ENCODE measurements at places on chromosomes 5 and 9.
A peak's percentile ranks its signal among the peaks of the same experiment; 100 is the strongest.

DNA sequence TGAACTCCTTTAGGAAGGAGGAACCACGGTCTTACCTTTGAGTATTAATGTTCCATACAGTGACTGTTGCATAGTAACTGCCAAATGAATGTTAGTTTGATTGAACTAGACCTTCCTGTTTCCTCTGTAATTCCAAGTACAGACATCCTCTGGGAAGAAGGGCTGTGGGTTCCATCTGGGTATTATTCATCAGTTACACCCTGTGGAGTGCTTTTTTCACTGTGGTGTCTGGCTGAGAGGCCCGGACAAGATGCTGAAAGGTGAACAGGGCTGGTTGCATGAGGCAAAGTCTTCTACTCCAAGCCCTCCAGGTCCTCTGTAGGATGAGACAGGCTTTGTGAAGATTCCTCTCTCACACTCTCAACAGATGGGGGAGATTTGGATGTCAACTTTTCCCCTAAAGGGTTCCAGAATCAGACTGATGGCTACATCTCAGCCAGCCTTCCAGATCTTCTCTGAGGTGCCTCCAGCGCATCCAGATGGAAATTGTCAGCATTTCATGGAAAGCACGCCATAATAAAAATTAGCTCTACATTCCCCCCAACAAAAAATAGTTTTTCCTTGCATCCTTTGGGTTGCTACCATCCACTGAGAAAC lies 230.9 kb downstream of the GAS1 start:
- DNase-seq = no peak

DNA sequence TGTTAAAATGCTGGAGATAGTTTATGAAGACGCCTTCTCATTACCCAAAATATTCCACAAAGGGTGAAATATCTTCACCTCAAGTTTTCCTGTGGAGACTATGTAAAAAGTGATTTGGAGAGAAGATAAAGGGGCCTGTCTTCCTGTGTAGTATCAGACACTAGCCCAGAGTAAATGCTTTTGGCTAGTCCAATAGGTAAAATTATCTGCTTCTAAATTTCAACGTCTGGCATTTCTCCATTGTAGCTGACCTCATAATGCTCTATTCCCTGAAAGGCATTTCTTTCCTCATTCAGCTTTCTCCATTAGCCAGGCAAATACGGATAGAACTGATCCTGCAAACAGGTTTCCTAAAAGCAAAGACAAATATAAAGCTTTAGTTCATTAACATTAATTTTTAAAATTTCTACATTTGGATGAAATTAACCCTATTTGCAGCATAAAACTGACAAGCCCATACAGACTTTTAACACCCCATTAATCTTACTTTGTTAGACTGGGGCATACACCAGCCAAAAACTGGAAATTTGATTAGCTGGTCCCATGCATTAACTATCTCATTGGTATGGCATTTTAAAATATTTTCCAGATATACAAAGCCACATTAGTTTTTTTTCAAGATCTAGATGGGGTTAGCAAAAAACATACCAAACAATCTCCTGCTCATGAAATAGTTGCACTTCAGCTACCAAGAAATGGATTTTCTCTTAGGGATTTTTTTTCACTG lies 548.8 kb downstream of the EFNA5 start:
- no peak for DNase-seq

GRCh38 chr5:98997000-98997399 lies 68.2 kb upstream of the CHD1 start:
- no peak for DNase-seq

- no peak for DNase-seq
These were observed 75.8 kb downstream of the MED27 start for GRCh38 chr9:132003896-132004295.

DNA sequence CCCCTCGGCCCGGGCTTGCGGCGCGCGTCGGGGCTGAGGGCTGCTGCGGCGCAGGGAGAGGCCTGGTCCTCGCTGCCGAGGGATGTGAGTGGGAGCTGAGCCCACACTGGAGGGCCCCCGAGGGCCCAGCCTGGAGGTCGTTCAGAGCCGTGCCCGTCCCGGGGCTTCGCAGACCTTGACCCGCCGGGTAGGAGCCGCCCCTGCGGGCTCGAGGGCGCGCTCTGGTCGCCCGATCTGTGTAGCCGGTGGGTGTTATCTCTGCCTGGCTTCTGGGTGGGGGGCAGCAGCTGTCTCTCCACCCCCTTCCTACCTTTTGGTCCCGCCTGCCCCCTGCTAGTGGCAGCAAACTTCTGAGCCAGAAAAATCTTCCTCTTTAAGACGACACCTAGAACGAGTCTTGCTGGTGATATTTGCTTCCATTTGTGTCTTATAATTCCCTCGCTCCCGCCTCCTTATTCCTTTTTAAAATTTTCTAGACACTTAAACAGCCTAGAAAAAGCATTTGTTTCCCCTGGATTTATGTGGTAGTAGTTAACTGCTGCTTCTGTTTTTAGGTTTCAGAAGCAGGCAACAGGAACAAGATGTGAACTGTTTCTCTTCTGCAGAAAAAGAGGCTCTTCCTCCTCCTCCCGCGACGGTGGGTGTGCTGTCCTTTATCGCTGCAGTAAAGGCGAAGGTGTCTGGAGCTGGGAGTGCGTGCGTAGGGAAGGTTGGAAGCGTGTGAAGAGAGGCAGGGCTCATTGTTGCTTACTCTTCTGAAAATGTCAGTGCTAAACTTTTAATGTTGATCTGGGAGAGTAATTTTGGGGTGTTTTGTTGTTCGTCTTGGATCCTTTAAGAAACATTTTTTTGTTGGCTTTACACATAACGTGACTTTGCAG lies 554 bp downstream of the JAK2 start:
- DNase-seq = peak; percentile 15

- DNase-seq = no peak
These were observed 161.5 kb upstream of the CDKN2B start for GRCh38 chr9:22170556-22170955.

- no peak for DNase-seq
These were observed 234.1 kb downstream of the LRRC70 start for GRCh38 chr5:62812621-62813255.

DNA sequence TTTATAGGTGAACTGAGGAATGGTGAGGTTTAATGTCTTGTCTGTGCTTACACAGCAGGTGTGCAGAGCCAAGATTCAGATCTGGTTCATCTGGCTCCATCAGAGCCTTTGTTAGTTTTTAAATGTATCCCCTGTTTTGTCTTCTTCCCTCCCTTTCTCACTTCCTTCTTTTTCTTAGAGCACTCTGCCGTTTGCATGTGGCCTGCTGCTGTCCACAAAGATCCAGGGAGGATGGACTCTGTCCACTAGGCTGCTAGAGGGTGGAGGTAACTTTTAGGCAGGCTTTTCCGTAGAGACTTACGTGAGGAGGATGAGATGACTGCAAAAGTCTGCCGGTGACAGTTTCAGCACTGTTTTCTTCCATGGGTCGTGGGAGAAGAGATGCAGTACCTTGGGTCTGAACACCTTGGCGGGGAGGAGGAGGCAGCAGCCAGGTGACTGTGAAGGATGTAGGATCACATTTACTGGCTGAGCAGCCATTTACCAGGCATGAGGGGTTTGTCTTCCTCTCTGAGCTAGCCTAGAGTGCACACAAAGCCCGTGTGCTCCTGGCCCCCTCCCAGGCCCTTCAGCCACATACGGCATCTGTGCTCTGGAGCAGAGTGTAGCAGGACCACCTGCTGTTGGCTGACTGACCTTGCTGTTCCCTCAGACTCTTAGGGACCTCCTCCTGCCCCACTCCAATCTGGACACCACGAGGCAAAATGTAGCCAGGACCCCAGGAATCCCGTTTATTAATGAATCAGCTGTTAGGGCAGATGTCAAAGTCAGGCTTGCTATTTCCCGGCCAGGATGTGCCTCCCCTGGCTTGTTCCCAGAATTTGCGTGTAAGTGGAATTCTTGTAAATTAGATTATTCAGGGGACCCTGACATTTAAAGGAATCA lies 1.8 kb downstream of the NTMT1 start:
- DNase-seq = no peak

DNA sequence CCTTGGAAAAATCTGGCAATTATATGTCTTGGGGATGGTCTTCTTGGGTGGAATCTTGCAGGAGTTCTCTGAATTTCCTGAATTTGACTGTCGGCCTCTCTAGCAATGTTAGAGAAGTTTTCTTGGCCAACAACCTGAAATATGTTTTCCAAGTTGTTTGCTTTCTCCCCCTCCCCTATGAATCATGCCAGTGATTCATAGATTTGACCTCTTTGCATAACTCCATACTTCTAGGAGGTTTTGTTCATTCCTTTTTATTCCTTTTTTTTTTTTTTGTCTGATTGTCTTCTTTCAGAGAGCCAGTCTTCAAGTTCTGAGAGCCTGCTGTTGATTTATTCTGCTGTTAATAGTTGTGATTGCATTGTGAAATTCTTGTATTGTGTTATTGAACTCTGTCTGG lies 56.7 kb upstream of the SLC44A1 start:
- no peak for DNase-seq
